ENCODE measurements at places on chromosomes 3 and 15. TPM values are rescaled to one million over a fixed set of nuclear protein-coding genes. Genes with fewer than 3 reads are reported as not detected.

The GOLGA6L6 gene
- not detected for polyA plus RNA-seq

The PATL2 gene
- polyA plus RNA-seq: 1.9 TPM

- DNase-seq: no peak
Measured at GRCh38 chr3:45582430-45582829, 12.1 kb upstream of the LIMD1 start.

- DNase-seq: no peak
Measured at GRCh38 chr3:128801779-128802380, 75.9 kb downstream of the RAB7A start.

DNA sequence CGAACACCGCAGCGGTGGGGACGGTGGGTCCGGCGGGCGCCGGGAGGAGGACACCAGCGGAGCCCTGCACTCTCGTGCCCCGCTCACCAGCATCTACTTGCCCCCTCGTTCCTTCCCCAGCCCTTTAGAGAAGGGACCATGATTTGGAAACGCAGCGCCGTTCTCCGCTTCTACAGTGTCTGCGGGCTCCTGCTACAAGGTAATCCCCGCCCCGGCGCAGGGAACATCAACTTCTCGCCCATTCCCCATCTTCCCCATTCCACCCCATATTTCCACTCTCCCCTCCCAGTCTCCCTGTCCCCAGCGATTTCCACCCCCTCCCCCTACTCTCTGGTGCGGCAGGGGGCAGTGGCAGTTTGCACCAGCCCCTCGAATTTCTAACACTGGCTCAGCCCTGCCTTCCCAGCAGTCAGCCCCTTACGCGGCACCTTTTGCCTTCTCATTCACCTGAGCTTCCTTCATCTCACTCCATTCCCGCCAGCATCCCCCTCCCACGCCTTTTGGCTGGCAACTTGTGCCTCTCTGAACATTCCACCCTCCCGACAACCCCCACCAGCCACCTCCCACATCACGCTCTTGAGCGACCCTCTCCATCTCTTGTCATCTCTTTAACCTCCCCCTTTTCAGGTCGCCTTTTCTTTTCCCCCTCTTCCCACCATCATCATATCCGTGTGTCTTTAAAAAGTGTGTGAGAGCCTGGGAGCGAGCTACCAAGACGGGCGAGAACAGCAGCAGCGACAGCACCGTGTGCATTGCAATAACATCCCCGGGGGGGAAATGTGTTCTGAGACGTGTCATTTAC, 882 bp downstream of the CADM2 start:
- DNase-seq: no peak

GRCh38 chr15:90143166-90143655, 40.9 kb upstream of the IDH2 start:
- no peak for DNase-seq

DNA sequence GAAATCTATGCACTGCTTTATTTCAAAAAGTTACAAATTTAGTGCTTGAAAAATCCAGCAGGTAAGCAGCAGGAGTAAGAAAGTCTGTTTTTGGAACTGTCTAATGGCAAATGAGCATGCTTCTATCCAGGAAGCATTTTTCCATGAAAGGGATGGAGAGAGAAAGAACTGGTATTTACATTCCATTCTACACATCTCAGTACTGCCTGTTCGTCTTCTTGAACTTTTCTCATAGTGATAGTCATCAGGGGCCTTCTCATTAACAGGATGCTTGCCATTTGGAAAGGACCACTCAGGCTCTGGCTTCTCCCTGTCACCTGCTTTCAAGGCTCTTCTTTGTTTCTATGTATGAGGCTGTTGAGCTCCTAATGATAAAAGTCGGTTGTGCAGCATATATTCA, 267.3 kb upstream of the IL12A start:
- no peak for DNase-seq
